ENCODE measurements at places on chromosomes 16 and 17.

DNA sequence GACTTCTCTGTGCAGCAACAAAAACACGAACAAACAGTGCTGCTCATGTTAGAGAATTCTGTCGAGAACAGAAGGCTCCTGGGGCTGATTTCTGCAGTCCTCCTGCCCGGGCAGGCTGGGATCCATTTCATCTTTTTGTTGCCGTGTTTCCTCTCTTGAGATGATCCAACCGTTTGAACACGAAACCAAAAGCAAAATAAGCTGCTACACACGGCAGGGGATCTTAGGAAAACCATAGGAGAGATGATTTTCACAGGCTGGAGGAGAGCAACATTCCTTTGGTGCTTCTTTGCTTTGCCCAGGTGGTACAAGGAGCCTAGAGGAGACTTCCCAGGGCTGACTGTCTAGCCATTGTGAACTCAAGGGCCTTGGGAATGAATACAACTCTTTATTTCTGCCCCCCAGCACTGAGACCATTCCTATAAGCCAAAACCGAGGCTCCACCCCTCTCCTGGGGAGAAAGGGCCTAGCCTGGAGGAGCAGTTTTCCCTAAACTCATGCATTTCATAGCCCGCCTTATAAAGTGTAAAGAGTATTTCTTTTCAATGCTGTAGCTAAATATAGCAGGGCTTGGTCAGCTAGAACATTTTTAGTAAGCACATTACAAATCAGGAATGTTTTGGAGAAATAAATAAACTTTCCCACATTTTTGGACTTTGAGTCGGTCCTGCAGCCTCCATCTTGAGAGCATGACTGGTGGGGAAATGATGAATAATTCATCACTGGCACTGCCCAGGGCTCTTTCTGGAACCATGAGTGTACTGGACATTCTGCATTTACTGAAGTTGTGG lies 7.7 kb downstream of the FOXL1 start:
- no peak for DNase-seq

DNA sequence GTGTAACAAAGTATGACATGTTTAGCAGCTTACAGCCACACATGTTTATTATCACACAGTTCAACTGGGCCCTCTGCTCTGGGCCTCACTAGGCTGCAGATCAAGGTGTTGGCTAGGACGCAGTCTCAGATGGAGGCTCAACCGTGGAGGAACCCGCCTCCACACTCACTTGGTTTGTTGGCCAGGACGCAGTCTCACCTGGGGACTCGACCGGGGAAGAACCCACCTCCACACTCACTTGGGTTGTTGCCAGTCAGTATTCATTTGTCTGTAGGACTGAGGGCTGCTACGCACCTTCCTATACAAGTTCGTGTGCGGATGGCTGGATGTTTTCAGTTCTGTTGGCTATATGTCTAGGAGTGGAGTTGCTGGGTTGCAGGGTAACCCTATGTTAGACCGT lies 240.7 kb upstream of the CIBAR2 start:
- DNase-seq, result no peak

DNA sequence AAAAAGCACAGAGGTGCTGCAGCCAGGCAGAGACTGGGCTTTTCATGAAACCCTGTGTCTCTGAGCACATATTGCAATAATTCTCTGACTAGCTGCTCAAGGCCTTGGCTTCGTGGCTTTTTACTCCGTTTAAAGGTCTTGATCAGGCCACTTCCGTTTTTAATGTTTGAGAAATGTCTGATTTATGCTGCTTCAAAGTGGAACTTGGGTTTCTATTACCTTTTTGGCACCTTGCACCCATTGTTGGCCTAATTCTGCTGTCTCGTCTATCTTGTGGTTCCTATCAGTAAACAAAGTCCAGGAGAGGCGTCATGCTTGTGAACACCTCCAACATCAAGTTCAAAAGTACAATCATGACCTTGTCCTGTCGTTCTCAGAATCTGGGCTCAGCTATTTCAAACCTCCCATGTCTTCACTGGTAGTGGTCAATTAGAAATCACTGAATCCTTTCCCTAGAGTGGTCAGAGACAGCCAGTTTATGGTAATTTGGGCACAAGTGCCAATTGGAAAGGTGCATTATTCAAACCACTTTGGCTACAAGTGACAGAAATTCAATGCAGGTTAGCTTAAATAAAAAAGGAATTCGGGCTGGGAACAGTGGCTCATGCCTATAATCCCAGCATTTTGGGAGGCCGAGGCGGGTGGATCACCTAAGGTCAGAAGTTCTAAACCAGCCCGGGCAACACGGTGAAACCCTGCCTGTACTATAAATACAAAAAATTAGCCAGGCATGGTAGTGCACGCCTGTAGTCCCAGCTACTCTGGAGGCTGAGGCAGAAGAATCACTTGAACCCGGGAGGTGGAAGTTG lies 33.3 kb upstream of the METTL9 start:
- DNase-seq, result no peak

GRCh38 chr16:50611332-50611934 lies 63.2 kb downstream of the NKD1 start:
- no peak for DNase-seq

DNA sequence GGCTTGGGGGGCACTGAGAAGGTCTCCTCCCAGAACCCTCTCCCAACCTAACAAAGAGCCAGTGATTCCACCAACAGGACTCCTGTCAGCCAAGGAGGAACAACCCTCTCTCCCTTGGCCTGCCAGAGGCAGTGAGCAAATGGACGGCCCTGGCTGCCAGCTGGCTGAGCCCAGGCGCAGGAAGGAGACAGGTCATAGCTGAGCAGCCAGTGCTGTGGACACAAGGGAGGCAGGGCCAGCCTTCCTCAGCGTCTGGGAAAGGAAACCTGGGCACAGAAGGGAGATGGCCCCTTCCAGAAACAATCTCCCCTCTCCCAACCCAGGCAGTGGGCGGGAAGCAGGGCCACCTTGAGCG lies 2.1 kb downstream of the MPO start:
- no peak for DNase-seq

DNA sequence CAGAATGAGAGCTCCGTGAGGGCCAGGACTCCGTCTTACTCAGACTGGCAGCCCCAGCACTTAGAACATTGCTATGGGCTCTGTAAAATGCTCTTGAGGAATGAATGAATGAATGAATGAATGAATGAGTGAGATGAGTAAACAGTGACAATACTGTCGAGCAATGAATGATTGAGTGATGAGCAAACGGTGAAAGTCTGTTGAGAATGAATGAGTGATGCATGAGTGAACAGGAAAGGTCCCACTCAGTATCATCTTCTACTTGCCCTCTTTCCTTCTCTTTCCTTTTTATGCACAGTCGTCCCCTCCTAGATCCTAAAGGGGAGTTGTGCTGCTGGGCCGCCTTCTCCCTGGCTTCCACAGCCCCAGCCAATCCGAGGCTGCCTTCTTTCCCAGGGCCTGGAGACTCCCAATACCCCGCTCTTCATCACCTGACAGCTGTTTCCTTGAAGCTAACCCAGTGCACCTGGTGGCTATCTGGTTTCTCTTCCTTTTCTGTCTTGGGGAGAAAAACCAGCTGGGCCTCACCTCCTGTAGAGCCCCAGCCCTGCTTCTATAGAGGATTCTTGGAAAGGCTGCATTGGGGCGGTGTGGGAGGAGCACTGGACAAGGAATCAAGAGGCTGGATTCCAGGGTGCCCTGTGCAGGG lies 32.7 kb upstream of the CACNG1 start:
- DNase-seq, result no peak

DNA sequence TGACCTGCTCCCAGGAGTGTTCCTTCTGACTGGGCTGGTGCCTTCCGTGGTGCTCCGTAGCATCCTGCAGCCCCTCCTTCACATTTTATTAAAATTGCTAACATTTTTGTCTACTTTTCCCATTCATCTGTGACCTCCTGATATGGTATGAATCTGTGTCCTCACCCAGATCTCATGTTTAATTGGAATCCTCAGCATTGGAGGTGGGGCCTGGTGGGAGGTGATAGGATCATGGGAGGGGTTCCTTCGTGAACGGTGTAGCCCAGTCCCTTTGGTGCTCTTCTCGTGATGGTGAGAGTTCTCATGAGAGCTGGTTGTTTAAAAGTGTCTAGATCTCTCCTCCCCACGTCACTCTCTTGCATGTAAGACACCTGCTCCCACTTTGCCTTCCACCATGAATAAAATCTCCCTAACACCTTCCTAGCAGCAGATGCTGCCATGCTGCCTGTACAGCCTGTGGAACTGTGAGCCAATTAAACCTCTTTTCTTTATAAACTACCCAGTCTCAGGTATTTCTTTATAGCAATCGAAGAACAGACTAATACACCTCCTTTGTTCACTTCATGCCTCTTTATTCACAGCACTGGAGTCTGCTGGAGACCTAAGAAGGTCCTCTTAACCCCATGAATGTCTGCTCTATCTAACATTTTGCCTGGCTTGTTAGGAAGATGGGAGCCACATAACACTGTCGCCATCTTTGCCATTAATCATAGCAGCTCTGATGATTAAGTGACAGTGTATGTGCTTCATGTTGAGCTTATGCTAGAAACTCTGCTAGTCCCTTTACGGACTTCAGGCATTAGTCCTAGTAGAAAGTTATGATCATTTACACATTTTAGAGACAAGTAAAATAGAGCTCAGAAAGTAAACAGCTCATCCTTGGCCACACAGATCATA lies 377.7 kb upstream of the MAF start:
- DNase-seq, result no peak

GRCh38 chr17:1313270-1314005 lies 34.0 kb downstream of the TRARG1 start:
- DNase-seq, result no peak

GRCh38 chr16:14371778-14372431 lies 258.2 kb downstream of the PARN start:
- no peak for DNase-seq

DNA sequence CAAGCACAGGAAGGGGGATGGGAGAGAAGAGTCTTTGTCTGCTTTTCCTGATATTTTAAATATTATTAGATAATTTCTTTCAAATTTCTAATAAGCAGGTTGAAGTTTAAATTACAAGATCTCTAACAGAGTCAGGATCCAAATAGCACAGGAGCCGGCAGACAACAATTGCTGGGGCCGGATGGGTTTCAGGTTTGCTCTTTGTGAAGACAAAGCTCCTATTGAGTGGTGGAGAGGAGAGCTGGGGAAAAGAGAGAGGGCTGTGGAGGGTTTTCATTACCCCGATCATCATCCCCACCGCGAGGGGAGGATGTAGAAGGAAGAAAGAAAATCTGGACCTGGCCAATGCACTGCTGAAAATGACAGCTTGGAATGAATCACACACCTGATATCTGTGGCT lies 197.3 kb downstream of the SOX9 start:
- DNase-seq, result no peak

- DNase-seq, result no peak
Measured at GRCh38 chr16:70687102-70687511, 1.3 kb upstream of the MTSS2 start.

DNA sequence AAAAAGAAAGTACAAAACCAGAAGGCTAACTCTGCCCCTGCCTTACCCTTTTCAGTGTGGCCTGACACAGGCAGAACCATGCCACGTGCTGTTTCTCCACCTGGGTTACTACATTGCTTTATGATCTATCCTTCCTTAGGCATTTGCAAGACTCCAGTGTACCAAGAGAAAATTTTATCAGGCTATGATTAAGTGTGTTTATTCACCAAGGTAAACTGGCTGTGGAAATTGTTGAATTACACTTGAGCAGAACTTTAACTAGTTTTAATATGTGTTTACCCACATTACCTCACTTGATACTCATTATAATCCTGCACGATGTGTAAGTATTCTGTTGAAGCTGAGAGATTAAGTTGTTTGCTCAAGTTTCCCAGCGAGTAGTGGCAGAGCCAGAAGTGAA lies 129.7 kb upstream of the MYOCD start:
- no peak for DNase-seq

GRCh38 chr17:4607773-4608187 lies 23.5 kb downstream of the SMTNL2 start:
- DNase-seq, result peak; percentile 1

GRCh38 chr17:62597920-62598319 lies 29.6 kb upstream of the MRC2 start:
- no peak for DNase-seq

- no peak for DNase-seq
Measured at GRCh38 chr17:50451943-50452629, 16.6 kb downstream of the CHAD start.

- DNase-seq, result no peak
Measured at GRCh38 chr17:57536289-57536688, 208.8 kb downstream of the CCDC182 start.

DNA sequence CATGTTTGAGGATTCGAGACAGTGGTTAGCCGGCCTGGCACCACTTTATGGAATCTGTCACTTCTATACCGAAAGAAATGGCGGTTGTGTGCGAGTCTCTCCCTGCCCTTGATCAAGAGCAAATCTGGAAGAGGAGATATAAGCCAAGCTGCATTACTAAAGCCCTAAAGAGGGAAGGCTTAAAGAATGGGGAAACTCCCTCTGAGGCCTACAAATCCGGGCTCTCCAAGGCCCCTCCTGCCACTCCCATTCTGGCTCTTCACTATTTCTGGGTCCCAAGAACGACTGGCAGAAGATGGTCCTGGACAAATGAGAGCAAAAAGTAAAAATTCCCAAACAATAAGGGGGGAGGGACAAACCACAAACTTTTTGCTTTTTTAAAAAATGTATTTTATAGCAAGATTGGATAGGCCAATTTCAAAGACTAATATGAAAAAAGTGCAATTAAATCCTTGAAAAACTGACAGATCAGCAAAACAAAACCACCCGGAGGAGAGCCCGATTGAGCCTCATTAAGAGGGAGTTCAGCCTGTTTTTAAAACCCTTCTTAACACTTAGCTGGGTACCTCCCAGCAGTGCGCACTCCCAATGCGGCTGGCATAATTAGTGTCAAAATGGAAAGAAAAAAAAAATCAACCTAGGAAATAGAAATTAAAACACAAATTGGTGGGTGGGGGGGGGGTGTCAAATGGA lies 193.5 kb downstream of the ZFHX3 start:
- no peak for DNase-seq

DNA sequence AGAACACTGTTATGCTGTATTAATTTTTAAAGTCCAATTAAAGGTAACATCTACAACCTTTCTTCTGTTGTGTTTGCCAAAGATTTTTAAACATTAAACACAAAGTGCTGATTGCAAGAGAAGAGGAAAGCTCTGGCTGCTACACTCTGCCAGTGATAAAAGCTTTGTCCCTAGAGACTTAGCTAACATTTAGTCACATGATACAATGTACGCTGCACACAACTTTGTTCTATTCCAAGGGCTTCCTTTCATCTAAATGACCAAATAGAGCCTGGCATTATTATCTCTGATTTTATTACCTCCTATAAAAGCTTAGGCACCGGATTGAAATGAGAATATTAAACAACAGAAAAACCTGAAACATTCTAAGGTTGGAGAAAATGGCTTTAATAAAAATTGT lies 388.7 kb upstream of the PMFBP1 start:
- no peak for DNase-seq

- DNase-seq, result no peak
Measured at GRCh38 chr16:68408428-68408827, 39.9 kb downstream of the SMPD3 start.

Measured in CD4-positive, alpha-beta T cell treated with Interleukin-4 for 4 hours (primary cell).